ENCODE measurements at places on chromosomes 1 and 21.

- DNase-seq: no peak
Measured at GRCh38 chr1:204841316-204841715, 29.3 kb upstream of the NFASC start.

DNA sequence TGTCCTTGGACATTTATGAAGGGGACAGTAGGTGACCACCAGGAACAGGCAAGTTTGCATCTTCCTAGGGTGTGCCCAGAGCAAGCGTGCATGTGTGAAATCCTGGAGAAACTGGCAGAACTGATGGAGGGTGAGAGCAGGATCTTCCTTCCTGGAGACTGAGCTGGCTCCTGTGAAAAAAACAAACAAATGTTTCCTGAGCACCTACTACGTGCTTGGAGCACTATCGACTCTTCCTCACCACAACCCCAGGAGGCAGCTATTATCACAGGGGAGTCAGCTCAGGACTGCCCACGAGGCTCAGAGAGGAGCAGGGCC, 1.5 kb upstream of the EDN2 start:
- no peak for DNase-seq

- DNase-seq: no peak
Measured at GRCh38 chr1:53325326-53326087, 2.4 kb downstream of the LRP8 start.

- DNase-seq: no peak
Measured at GRCh38 chr21:35811191-35811806, 249.0 kb downstream of the SETD4 start.

GRCh38 chr1:16012590-16013219, 5.1 kb downstream of the HSPB7 start:
- DNase-seq: no peak

DNA sequence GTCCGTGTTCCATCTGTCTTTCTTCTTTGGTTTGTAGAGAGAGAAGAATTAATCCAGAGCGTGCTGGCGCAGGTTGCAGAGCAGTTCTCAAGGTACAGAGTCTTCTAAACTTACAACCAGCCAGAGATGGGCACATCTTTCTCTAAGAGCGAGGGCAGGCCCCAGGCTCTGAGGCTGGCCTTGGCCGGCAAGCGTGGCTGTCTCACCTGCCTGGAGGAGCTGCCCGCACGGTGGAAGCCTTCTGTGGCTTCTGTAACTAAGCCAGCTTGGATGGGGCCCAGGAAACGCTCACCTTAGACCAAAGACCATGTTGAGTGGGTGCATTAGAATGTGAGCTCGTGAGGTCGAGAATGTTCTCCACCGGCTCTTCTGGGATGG, 78.6 kb downstream of the PDE9A start:
- no peak for DNase-seq

DNA sequence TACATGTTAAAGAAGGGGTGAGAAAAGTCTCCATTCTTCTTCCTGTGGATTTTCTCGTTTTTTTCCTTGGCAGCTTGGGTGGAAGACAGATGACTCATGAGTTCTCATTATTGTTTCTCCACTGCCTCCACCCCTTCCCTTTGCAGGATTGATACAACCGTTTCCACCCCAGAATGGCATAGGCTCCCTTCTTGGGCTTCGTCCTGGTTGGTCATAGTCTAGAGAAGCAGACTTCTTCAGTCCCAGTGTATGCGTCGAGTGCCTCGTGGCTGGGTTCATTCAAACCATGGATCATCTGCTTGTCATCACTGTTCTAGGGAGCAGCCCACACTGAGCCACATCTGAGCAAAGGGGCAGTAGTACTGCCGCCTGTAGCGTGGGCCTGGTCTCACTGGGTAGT, 13.7 kb downstream of the PTGFRN start:
- no peak for DNase-seq

DNA sequence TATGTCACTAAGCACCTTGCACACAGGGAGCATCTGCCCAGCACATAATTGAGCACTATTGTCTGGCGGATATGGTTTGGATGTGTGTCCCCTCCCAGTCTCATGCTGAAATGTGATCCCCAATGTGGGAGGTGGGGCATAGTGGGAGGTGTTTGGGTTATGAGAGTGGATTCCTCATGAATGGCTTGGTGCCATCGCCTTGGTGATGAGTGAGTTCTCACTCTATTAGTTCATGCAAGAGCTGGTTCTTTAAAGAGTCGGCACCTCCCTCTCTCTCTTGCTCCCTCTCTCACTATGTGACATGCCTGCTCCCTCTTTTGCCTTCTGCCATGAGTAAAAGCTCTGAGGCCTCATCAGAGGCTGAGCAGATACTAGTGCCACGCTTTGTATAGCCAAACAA, 9.5 kb downstream of the CTSK start:
- peak; percentile 30 for DNase-seq

DNA sequence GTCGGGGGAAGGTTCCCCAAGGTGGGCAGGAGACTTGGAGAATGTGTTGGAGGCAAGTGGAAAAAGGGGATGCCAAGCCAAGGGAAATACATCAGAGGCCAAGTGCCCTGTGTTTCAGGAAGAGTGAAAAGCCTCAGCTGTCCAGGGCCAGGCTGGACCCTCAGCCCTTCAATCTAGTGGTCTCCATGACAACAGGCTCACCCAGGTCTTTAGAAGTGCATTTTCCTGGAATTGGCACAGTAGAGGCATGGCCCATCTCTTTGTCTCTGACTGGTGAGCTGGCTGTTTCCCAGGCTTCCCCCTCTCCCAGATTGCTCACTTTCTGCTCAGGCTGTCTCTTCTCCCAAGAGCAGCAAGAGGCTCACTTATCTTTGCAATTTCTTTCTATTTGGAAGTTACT, 10.4 kb upstream of the RHBG start:
- no peak for DNase-seq
